Hindlimb muscle (tissue), 1 donor: ENCODE measurements at places on chromosomes 1 and 21. TPM values are rescaled to one million over a fixed set of nuclear protein-coding genes. Genes with fewer than 3 reads are reported as not detected.
A peak's percentile ranks its signal among the peaks of the same experiment; 100 is the strongest.

DNA sequence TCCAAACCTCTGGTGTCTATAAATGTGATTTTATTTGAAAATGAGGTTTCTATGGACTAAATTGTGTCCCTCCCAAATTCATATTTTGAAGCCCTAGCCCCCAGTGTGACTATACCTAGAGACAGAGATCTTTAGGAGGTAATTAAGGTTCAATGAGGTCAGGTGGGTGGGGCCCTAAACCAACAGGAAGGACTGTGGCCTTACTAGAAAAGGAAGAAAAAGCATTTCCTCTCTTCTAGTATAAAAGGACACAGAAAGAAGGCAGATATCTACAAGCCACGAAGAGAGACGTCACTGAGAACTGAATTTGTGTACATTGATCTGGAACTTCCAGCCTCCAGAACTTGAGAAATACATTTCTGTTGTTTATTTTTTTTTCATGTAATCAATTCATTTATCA is 123.1 kb upstream of the RUNX1 start:
- no peak for DNase-seq

Gene S100A8
- 12.5 TPM for polyA plus RNA-seq

Gene AXDND1
- polyA plus RNA-seq: not detected

Gene CFHR4
- not detected for polyA plus RNA-seq

DNA sequence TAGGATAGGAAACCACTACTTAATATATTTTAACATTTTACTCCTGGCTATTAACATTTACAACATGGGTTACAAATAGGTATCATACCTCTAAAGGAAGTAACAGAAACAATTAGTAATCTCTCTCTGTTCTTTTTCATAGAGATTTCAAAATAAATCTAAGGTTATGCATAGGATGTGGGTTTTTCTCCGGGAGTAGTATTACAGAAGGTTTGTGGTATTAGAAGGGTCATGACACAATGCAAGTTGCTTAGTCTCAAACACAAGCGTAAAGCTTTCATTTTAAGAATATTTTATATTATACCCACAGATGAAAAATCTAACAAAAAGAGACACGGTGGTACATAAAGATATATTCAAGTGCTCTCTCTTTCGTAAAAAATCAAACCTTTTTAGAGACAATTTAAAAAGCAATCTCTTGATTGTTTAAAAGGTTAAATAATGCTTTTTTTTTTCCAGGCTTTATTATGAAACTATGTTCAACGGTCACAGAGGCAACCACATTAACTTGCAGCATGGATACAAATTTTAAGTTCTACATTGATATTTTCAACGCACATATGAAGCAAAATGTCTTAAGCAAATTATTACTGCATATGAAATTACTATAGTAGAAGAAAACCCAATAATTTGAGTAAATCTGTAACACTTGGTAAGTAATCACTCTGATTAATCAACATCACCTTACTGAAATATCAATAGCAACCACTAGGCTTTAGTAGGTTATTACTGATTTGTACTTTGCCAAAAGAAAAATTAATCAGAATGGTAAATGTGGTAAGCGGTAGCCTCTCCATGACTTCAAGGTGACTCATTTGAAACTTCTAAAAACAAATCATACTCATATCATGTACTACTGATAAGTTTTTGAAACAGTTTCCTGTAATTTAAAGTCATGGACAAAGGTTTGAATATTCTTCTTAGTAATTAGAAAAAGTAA is 97.4 kb upstream of the GFI1 start:
- no peak for DNase-seq

Gene FAM43B
- 0.72 TPM for polyA plus RNA-seq

Gene TEDDM1
- polyA plus RNA-seq: not detected

- no peak for DNase-seq
Measured at GRCh38 chr1:175155936-175156335, 36.6 kb downstream of the KIAA0040 start.

DNA sequence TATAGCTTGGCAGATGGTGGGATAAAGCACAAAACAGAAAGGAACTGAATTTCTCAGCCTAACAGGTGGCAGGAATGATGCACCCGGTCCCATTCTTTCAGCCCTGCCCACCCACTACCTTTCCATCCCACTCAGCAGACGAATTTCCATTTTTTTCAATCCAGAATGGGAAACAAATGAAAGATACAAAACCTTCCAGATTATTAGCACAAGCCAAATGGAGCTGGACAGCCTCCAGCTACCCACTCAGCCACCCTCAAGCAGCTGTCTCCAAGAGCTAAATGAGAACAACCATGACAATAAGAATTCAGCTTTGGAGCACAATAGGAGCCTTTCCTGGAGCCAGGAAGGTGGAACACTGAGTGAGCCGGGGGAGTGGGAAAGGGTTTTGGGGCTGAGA is 96.3 kb upstream of the ST6GALNAC5 start:
- no peak for DNase-seq

Gene NTMT2
- polyA plus RNA-seq: 10.6 TPM

GRCh38 chr1:160117709-160118183 is 2.2 kb downstream of the ATP1A2 start:
- DNase-seq: no peak

- no peak for DNase-seq
Measured at GRCh38 chr1:64893921-64894320, 72.4 kb downstream of the JAK1 start.

Gene CBR3
- 2.1 TPM for polyA plus RNA-seq

Gene SLC44A5
- polyA plus RNA-seq: 0.54 TPM

- no peak for DNase-seq
Measured at GRCh38 chr1:37998089-37998808, 7.1 kb downstream of the FHL3 start.

Gene C1orf105
- 111 TPM for polyA plus RNA-seq

Gene TDRD5
- polyA plus RNA-seq: not detected

DNA sequence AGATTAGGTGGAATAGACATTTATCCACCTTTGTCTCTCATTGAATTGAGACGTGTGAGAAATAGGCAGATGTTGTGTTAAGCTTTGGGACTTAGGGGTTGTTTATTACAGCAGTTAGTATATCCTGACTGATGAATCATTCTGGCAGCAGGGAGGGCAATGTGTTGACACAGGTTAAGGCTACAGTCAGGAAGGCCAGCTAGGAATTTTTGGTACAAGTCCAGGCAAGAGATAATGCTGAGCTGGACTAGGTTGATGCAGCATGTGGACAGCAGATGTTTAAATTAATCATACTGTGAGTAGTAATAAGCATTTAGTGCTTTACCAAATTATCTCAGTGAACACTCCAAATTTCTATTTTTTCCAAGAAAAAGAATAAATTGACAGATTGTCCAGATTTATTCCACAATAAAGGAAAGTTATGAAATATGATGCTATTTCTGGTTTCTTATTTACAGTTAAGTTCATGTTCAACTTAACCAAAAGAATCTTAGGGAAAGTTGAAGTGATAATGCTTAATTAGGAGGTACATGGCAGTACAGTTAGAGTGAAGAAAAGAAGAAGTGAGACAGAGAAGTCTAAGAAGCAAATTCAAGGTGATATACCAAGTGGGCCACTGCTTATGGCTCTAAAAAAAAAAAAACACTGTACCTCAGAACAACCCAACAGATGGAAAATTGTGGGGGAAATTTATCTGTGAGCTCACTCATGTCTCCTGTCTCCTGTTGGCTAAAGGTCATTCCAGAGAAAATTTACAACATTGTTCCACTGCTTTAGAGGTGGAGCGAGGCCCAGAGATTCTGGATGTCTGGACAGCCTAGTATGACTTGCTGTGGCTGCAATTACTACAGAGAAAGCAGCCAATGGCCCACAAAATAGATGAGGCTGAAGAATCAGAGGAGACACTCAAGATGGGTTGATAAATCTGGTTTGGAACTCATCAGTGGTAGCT is 102.7 kb upstream of the C21orf91 start:
- peak; percentile 70 for DNase-seq

DNA sequence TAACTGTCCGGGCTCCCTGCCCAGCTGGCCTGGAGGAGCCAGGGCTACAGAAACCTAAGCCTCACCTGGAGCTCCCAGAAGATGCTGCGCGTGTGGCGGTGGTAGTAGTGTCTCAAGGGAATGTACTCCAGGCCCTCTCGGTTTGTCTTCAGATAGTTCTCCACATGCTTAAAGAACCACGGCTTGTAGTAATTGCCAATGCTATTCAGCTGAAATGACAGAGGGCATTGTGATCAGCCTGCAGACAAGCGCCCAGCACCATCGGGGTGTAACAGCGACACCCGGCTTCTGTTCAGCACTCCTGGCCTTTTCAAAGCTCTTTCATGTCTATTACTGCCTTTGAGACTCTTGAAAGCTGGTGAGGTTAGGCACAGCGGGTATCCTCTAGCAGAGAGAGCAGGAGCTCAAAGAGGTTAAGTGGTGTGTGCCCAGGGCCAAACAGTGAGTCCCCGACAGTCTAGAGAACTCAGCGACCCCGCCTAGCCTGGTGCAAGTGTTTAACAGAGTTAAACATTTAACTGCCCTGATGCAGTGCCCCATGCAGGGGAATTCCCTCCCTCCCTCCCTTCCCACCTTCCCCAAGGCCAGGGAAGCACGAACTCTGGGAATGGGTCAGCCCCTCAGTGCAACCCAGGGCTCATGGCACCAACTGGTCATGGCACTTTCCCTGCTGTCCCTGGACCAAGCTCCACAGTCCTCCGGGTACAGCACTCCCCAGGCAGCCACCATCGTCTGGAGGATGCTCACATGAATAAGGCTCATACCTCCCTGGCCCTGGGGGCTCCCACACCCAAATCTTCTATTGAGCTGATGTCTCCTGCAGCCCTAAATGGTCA is 21.5 kb downstream of the DHCR24 start:
- DNase-seq: no peak

Gene CD46
- 74.1 TPM for polyA plus RNA-seq

Gene SLC66A1
- 13.1 TPM for polyA plus RNA-seq

Gene IL22RA1
- not detected for polyA plus RNA-seq

GRCh38 chr21:41246808-41247207 is 69.8 kb upstream of the FAM3B start:
- DNase-seq: no peak

DNA sequence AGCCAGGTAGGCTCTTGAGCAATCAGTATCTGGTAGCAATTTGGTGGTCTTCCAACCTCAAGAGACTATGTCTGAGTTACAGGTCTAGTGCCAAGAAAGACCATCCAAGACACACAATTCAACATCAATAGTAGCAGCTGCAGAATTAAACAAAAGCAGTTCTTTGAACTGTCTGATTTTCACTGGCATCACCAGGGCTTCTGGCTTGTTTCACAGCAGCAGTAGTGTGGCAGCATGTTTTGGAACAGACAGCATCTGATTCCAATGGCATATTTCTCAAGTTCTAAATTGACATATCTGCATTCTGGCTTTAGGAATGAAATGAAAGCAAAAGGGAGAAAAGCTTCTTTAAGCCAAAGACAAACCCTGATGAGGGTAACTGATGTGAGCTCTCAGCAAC is 334.7 kb upstream of the PRMT6 start:
- peak; percentile 4 for DNase-seq

Gene CCDC27
- 0.14 TPM for polyA plus RNA-seq

DNA sequence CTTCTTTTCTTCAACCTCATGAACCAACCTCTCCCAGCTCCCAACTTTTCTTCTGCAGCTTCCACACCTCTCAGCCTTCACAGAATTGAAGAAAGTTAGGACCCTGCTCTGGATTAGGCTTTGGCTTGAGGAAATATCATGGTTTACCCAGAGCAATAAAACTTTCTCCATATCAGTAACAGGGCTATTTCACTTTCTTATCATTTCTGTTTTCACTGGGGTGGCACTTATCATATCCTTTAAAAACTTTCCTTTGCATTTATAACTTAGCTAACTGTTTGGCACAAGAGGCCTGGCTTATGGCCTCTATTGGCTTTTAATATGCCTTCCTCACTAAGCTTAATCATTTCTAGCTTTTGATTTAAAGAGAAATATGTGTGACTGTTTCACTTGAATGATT is 9.4 kb upstream of the FAM3B start:
- DNase-seq: no peak

DNA sequence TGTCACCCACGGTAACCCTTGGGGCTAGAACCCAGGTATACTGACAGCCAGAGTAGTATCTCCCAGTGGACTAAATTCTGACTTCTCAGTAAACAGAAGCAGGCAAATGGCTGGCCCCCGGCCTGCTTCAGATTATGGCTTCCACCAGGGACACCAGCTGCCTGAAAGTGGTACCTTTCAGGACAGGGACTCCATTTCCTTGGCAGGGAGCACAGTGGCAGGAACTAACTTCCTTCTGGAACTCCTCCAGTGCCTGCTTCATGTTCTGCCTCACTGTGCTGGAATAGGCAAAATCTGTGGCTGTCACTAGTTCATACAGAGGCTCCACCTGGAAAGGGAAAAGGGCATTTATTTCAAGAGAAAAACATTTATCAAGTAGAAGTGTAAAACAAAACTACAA is 32.7 kb downstream of the C8B start:
- no peak for DNase-seq

DNA sequence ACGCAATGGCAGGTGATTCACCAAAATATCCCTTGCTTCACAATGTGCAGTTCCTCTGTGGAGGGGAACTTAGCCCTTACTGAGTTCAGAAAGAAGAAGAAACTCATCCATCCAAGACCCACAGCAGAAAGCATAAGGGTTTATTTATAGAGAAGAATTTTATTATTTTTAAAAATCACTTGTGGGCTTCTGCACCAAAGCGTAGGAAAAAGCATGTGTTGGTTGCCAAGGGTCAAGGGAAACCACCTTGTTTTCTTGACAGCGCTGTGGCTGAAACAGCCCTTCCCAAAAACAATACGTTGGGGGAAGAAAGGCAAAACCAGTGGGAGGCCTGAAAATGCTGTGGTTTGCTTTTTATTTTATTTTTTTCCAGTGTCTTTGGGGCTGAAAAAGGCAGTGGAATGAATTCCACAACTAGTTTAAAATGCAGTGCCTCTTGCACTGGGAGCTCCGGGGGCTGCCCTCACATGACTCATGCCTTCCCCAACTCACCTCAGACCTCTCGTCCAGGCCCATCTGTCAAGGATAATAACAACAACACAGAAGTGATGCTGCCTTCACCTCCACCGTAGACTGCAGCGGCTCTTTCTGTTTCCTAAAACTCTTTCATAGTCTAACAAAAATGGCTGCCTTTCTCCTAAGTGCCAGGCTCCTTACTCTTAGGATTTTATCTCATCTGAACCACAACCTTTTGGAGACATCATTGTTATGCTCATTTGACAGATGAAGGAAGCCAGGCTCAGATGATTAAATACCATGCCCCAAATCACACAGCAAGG is 224.2 kb upstream of the JUN start:
- no peak for DNase-seq

Gene TP73
- 2.1 TPM for polyA plus RNA-seq

GRCh38 chr21:36122977-36123376 is 11.9 kb upstream of the CBR3 start:
- DNase-seq: no peak

Gene JAM2
- 50.0 TPM for polyA plus RNA-seq

DNA sequence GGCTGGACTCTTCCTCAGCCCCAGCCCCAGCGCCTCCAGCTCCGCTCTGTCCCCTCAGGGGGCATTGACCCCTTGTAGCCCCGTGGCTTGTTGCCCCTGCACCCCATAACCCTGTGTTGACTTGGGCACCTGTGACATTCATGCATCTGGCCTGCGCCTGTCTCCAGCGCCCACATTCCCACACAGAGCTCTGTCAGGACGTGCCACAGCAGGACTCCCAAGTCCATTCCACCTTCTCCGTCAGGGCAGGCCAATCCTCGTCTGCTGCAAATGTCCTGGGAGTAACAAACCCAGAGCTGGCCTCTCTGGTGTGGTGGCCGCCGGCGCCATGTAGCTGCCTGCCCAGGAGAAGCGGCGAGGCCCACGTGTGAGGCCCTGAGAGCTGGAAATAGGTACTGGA is 60.6 kb downstream of the AGPAT3 start:
- no peak for DNase-seq

Gene AMIGO1
- 14.8 TPM for polyA plus RNA-seq
